Nucleus accumbens (tissue), 56 donors: ENCODE measurements at places on chromosomes 3 and 15.

GRCh38 chr3:132220986-132221385 lies 96.2 kb upstream of the ACP3 start:
- DNase-seq, result no peak

GRCh38 chr3:105347625-105348302 lies 18.9 kb upstream of the ALCAM start:
- DNase-seq, result no peak

GRCh38 chr3:2765002-2765579 lies 345.1 kb downstream of the IL5RA start:
- no peak for DNase-seq

DNA sequence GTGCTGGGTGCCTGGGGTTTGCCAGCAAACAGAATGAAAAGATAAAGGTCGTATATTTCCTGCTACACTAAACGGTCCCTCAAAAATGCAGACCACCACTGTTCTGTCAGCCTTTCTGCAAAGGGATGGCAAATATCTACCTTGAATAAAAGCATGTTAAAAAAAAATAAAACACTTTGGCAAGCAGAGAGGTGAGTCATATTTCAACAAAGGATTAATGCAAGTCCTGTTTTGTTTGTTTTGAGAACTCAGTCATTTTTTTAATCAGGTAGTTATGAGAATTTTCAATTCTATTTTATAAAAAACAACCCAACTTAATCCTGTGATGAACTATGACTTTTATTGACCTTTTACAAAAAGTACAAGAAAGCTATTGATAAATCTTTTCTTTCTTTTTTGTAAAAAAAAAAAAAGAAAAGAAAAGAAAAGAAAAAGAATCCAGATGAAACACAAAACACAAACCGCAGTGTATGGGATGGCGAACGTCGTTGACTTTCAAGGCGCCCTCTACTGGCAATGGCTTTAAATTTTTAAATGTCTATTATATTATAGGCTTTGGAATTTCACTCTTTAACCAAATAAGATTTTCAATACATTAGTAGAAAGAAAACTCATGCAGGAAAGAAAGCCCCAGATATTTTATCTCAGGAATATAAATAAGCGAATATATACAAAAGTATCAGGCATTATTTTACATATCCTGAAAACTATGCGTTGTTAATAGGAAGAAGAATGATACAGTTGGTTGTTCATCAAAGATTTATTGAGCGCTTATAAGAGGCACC lies 87.8 kb downstream of the NCEH1 start:
- no peak for DNase-seq

- DNase-seq, result no peak
Measured at GRCh38 chr3:52608337-52608736, 71.9 kb downstream of the UQCC5 start.

DNA sequence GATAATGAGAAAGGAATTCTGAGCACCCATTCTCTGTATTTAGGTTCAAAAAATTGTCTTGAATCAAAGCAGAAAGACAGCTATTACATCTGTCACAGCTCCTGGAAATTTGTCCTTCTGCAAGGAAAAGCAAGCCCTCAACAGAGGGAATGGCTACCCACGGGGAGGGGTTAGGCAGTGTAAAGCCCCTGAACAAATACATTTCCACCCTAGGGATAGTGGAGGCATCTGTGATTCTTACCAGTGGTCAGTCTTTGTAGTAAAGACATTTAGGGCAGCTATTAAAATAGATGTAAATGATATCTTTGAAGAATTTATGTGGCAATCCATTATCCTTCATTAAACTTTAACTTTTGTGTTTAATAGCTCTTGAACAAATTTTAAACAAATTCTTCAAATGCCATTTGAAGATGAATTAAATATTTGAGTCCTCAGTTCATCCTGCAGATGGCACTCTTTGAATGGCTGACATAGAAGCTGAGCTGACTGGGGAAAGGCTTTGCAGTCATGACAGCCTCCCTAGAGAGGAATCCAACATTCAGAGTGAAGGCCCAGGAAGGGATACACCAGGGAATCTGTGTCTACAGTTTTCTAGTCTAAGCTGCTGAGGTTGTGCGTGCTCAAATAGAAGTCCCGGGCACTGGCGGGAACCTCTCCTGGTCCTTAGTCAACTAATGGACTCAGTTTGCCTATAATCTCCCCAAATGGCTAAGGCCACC lies 359.7 kb upstream of the ROPN1 start:
- DNase-seq, result peak; percentile 7

GRCh38 chr15:39605146-39605545 lies 24.3 kb downstream of the THBS1 start:
- DNase-seq, result no peak

- no peak for DNase-seq
Measured at GRCh38 chr3:182139627-182140357, 428.1 kb downstream of the SOX2 start.

- DNase-seq, result no peak
Measured at GRCh38 chr3:142053835-142054234, 95.5 kb downstream of the TFDP2 start.

DNA sequence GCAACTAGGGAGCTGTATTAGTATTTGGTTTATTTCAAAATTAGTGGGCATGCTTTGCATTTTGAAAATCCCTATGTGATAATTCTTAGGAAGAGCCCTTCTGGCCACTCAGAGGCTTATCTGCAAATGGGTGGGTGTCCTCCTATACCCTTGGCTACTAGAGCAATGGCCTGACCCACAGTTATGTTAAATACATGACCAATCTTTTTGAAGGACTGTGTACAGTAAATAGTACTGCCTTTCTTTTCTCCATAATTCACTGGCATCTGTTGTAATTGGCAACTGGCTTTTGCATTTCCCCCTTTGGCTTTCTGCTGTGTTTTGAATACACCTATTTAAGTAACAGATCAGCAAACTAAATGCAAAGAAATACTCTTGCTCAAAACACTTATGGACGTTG lies 175.4 kb downstream of the ANXA2 start:
- no peak for DNase-seq

- no peak for DNase-seq
Measured at GRCh38 chr15:62559381-62559733, 394.3 kb upstream of the C2CD4B start.

DNA sequence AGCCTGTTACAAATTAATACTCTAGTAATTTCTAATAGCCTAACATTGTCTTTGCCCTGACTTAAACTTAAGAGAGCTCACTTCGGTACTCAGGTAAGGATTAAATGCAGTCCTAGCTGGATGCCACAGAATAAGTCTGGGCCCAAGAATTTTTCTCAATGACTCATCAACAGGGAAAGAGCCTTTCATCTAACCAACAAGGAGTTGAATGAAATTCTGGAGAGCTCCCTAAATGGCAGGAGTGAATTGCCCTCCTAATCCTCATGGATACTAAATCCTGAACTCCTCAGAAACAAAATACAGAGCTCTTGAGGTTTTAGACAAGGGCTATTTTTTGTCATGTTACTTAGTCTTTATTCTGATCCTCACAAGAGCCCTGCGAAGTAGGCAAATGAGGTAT lies 159.5 kb downstream of the PLCH1 start:
- DNase-seq, result no peak

- no peak for DNase-seq
Measured at GRCh38 chr3:175199961-175200360, 340.8 kb downstream of the NAALADL2 start.

DNA sequence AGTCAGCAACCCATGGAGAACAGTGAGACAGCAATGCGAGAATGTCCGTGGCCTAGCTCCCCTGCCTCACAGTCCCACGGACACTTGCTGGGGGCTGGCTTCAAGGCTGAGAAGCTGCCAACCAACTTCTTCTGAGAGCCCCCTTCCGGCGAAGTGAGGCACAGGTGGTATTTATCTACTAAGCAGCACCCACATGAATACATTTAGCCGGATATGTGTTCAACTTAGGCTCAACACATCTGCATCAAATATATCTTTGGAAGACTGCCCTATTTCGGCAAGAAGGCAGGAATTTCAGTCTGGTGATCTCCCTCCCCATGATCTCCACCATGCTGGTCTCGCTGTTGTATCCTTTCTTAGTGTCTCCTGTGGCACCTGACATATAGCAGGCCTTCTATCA lies 340.9 kb upstream of the NR2E3 start:
- no peak for DNase-seq

- no peak for DNase-seq
Measured at GRCh38 chr3:11363715-11364114, 91.5 kb downstream of the ATG7 start.
